Stimulated activated CD4-positive, alpha-beta T cell treated with anti-CD3 and anti-CD28 coated beads, TNF-alpha, amount 100 ng/mL, for 1 hour (primary cell): ENCODE measurements at places on chromosomes 2 and 18.

- no peak for DNase-seq
Measured at GRCh38 chr2:110716959-110717645, 15.3 kb upstream of the ACOXL start.

DNA sequence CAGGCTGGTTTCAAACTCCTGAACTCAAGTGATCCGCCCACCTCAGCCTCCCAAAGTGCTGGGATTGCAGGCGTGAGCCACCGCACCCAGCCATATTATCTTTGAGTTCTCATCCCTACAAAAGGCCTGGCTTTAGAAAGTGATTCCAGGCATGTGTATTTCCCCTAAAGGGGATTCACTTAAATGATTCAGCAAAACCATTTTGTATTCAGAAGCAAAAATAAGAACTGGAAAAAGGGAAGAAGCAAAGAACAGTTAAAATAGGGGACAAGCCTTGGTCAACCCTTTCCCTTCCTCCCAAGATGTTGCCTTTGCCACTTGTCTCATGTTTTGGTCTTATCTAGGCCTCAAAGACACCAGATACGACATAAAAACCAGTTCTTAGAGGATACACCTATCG lies 10.5 kb downstream of the TM4SF20 start:
- DNase-seq: no peak

GRCh38 chr18:5031216-5031615 lies 165.8 kb downstream of the AKAIN1 start:
- DNase-seq: no peak

- DNase-seq: no peak
Measured at GRCh38 chr2:100301881-100302584, 20.3 kb downstream of the LONRF2 start.

DNA sequence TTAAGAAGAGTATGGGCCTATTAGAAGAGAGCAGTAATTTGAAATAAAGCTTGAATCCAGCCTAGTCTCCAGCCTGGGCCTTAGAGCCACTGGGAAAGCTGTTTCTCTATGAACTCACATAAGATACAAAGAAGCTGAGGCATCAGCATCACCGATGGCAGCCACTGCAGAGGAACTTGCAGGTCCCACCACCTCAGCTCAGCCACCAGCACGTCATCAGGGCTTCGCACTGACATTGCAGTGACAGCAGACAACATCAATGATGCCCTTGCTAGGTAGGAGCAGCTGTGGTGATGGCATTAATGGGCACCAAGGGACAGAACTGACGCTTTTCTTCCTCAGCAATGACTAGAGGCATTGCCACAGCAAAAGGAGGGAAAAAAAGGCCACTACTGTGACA lies 67.7 kb upstream of the CDC42EP3 start:
- DNase-seq: no peak

- DNase-seq: no peak
Measured at GRCh38 chr2:39545957-39546356, 108.9 kb upstream of the MAP4K3 start.

GRCh38 chr2:113064898-113065297 lies 2.9 kb upstream of the IL1F10 start:
- no peak for DNase-seq

DNA sequence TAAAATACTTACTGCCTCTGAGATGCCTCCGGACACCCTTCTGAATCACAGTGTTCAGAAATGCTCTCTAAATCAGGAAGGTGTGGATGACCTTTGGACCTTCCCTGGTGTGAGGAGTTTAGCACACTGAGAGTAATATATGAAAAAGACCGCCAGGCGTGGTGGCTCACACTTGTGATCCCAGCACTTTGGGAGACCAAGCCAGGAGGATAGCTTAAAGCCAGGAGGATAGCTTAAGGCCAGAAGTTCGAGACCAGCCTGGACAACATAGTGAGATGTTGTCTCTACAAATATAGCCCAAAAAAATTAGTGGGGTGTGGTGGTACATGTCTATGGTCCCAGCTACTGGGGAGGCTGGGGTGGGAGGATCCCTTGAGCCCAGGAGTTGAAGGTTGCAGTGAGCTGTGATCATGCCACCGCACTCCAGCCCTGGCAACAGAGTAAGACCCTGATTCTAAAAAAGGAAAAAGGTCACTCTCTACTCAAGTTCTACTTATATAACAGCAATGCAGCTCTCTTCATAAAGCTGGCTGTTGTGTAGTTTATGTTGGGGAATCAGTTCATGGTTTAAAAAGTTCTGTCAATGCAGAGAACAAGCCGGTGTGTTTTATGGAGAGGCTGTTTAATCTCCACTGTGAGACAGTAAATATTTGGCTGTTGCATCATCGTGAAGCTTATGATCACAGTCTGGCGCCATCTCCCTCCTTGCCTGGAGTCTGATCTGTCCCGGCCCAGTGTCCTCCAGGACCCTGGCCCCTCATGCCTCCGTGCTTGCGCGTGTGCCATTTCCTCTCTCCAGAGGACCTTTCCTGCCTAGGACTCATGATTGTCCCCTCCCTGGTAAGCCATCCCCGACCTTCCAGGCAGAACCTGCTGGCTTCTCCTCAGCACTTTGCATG lies 184.5 kb downstream of the FAM210A start:
- no peak for DNase-seq

DNA sequence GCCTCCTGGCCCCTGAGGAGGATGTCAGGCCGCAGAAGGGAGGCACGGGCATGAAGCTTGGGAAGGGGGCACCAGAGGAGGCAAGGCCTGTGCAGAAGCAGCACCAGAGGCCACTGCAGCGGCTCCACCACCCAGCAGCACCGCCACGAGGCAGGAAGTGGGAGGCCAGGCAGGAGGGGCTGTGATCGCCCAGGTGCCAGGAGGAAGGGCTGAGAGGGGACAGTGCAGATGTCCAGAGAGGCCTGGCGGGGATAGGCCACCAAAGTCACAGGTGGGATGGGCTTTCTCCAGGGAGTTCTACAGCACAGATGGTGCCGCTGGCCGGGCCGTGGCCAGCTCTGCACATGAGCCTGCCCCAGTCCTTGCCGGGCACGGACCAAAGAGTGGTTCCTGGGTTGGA lies 6.0 kb upstream of the ALPI start:
- no peak for DNase-seq

- DNase-seq: no peak
Measured at GRCh38 chr18:55106466-55106865, 147.2 kb upstream of the CCDC68 start.
